ENCODE measurements at places on chromosomes 1 and 21. TPM values are rescaled to one million over a fixed set of nuclear protein-coding genes. Genes with fewer than 3 reads are reported as not detected.

The GSTM3 gene
- total RNA-seq: 82.6 TPM

The TNFRSF18 gene
- not detected for total RNA-seq

The RAVER2 gene
- total RNA-seq: 10.1 TPM

The SERPINC1 gene
- not detected for total RNA-seq

The IL20 gene
- total RNA-seq: 2.2 TPM

The RNF186 gene
- total RNA-seq: not detected

The CCDC27 gene
- total RNA-seq: 0.24 TPM

The NGF gene
- total RNA-seq: 2.4 TPM

- DNase-seq: peak; percentile 22
These were observed 13.4 kb upstream of the PRPF38B start for GRCh38 chr1:108678706-108679105.

DNA sequence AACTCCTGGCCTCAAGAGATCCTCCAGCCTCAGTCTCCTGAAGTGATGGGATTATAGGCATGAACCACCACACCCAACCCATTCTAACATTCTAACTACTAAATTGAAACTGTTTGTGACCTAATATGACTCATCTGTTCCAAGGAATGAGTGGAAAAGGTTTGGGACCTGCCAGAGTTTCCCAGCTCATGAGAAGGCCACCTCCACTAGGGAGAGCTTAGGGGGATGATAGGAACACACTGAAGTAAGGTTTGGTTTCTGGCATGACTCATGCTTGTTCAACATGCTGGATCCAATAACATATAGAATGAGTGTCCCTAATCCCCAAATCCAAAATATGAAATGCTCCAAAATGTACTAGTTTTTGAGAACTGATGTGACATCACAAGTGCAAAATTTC is 18.9 kb upstream of the SCAF4 start:
- no peak for DNase-seq

DNA sequence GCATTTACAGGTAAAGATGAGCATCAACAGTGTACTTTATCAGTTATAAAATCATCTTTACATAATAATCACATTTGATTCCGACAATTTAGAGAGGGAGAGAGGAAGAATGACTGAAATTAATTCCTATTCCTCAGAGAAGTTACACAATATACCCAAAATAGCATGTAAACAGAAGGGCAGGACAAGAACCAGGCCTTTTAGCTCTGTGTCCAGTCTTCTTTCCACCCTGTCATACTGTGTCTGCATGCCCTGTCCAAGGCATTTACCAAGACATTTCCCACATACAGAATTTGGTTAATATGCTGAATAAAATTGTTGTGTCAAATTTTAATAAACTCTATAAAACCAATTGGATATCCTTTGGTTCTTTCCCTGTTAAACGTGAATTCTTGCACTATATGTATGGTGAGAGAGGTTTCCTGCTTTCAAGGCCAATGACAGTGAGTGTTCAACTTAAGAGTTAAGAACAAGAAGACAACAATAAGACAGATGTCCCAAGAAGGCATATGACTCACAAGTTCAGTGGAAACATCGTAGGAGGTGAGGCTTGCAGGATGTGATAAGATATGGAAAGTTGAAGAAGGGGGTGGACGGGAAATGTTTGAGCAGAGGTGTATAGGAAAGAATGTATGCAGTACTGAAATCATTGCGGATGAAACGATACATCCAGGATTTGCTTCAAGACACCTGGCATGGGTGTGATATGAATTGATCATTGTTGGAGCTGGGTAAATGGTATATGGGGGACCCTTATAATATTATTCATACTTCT is 20.8 kb downstream of the LRRC8B start:
- no peak for DNase-seq

- DNase-seq: peak; percentile 15
These were observed 372.1 kb upstream of the B3GALT2 start for GRCh38 chr1:193558491-193559028.

- DNase-seq: no peak
These were observed 73.5 kb downstream of the SGIP1 start for GRCh38 chr1:66607458-66607857.

DNA sequence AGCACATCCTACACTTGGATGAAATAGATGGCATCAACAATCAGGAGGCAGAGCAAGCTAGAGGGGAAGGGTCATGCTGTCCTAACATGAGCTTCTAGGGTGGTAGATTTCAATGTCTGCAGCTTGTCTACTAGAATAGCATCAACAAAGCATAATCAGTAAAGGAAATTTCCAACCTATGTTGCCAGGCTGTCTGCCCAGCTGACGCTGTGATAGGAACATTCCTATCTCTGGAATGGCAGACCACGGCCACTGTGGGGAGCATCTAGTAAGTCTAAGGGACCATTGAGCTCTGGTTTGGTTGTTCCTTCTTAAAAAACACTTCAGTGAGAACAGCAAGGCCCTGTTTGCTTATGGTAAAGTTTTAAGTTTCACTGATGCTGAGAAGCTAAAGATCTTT is 206.8 kb downstream of the PAPPA2 start:
- no peak for DNase-seq

- DNase-seq: no peak
These were observed 21.4 kb downstream of the GNB1 start for GRCh38 chr1:1869469-1869868.

DNA sequence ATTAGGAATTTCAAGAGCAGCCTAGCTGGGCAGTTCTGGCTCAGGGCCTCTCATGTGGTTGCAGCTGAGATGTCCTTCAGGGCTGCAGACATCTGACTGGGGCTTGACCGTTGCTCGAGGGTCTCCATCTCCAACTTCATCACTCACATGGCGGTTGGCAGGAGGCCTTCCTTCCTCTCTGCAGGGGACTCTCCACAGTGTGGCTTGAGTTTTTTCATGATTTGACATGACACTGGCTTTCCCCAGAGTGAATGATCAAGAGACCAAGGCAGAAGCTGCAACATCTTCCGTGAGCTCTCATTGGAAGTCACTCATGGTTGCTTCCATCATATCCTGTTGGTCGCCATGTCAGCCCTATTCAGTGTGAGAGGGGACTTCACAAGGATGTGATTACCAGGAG is 74.6 kb downstream of the RUNX3 start:
- DNase-seq: no peak

DNA sequence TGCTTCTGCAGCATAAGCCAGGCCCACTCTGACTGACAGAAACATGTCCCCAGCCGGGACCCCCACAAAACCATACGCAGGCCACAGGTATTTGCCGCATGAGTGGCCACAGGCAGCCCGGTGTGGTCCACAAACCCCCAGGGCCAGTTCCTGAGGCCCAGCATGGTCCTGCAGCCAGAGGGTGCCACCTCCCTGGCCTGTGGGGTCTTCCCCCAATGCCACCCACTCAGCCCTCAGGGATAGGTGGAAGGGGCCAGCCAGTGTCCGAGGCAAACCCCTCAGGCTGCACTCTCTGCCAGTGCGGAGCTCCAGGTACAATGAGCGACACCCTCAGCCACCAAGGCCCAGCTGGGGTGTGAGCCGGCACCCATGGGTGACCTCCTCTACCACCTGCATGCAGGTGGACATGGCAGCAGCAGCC is 43.5 kb downstream of the UBE2G2 start:
- no peak for DNase-seq

DNA sequence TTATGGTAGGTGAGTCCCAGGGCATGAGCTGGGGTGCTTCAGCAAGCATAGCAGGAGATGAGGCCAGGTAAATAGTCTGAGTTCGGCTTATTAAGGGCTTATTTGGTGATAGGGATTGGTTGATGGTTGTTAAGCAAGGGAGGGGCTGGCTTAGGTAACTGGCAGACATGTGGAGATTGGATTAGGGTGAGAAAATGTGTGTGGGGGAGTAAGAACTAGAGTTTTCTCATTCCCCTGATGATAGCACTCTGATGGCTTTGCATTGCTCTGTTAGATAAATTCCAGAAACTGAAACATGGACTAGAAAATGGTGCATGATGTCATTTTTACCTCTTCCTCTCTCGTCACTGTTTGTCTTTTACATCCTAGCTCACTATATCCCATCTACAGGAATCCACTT is 53.6 kb downstream of the FGGY start:
- no peak for DNase-seq

GRCh38 chr21:26210614-26211013 is 40.0 kb upstream of the APP start:
- DNase-seq: peak; percentile 6

- DNase-seq: no peak
These were observed 18.1 kb upstream of the PGD start for GRCh38 chr1:10380594-10381275.

DNA sequence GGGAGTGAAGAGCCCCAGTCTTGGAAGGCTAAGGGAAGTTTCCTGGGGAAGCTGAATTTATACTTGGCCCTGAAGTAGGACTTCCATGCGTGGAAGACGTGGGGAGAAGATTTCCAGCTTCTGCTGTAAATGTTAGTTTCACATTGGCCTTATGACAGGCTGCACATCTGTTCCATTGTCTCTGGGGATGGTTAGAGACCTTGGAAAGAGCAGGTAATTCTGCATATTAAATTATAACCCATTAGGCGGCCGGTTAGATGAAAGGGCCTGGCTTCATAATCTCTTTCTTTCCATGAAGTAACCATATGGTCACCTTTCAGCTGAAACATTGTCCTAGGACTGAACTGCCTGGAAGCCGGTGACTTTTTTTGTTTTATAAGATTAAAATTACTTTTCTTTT is 37.5 kb downstream of the DPT start:
- no peak for DNase-seq

DNA sequence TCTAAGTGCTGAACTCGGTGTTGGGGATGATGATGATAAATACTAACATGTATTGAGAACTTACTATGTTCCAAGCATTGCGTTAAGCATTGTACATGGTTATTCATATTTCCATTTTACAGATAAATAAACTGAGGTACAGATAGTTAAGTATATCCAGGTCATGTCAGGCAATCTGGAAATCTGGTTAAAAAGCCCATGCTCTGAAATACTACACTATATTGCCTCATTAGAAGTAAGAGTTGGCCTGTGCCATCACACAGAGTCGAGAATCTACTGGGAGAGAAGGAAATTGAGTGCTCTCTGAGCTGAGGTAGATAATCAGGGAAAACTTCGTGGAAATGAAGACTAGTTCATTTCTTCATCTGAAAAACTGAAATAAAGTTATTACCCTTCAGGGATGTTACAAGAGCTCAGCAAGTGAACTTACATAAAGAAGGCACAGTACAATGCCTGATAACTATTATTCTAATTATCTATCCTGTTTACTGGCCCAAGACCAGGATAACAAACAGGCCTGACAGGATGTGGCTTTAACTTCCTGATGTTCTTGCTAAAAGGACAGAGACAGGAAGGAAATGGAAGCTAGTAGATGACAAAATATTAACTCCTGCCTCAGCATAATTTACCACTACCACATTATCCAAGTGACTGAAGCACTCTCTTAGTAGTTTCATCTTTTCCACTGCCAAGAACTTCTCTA is 85.6 kb downstream of the EPS15 start:
- DNase-seq: peak; percentile 22

GRCh38 chr1:3992103-3992556 is 92.1 kb upstream of the C1orf174 start:
- no peak for DNase-seq

DNA sequence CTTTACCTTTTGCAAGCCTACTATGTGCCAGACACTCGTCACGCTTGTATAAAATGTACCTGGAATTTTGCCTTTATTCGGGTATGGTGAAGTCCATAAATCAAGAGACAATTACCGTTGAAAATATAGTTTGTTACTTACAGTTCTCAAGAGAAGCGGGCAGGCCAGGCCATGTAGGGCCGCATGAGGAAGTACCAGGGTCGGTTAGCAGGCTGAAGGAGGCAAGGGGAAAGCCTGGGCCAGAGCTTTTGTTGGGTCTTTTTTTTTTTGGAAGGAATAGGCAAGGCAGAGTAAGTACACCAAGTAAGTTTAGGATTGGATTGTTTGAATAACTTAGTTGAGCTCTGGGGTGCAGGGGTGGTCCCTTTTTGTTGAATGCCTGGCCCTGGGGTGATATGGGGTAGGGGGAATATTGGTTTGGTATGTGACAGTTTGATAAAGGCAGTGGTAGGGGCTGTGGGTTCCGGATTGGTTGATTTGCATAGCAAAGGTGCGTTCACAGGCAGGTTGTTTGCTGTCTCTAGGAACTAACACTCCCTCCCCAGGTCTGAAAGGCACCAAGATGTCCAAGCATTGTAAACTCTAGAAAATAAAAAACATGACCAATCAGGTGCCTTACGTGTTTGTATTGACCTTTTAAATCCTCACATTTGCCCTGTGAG is 80.7 kb downstream of the KAZN start:
- DNase-seq: no peak

GRCh38 chr1:229768232-229768631 is 142.2 kb downstream of the URB2 start:
- DNase-seq: no peak

DNA sequence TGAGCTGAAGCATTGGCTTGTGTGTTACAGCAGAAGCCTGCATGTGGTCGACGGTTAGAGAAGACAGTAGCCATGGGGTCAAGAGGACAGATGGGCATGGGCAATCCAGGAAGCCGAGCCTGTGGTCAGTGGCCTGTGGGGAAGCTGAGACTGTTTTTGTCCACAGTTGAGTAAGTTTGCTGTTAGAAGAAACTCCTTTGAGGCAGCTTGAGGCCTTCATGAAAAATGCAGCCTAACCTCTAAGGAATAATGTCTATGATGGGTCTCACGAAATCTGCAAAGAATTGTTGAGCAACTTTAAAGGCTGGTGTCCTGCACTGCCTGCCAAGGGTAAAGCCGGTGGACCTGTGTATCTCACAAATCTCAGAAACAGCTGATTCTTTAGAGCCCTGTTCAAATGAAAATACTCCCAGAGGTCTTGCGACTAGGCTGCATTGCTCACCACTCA is 322.4 kb downstream of the SETD4 start:
- DNase-seq: peak; percentile 88
